HFFc6 (cell line): ENCODE measurements at places on chromosomes 5 and 9. TPM values are rescaled to one million over a fixed set of nuclear protein-coding genes. Genes with fewer than 3 reads are reported as not detected.

ADAMTSL2 gene
- 0.07 TPM in 1 of 3 replicates, not detected in the others for total RNA-seq

DNA sequence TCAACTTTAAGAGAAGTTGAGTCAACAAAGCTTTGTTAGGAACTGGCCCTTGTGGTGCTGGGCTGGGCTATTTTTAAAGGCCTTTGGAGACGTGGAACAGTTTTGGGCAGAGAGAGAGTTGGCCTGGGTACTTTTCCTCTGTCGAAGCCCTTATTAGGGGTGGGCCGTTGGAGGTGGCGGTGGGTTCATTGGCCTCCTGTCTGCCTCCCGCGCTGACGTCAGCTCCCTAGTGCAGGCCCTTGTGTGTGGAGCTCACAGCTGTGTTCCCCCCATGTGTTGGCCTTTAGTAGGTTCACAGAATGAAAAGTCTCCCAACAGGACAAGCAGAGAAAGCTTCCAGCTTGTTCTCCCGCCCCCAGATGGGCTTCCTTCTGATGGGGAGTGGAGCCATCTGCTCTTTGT lies 2.7 kb downstream of the NCS1 start:
- no peak for DNase-seq

GRCh38 chr5:43613370-43613769 lies 10.4 kb downstream of the NNT start:
- DNase-seq, result no peak

GRCh38 chr5:123358304-123358703 lies 64.9 kb downstream of the CEP120 start:
- DNase-seq, result no peak

GRCh38 chr5:160398806-160399205 lies 1.0 kb downstream of the FAM200C start:
- DNase-seq, result peak; percentile 16
